Hematopoietic multipotent progenitor cell (in vitro differentiated cells): ENCODE measurements at places on chromosomes 2 and 18. TPM values are rescaled to one million over a fixed set of nuclear protein-coding genes. Genes with fewer than 3 reads are reported as not detected.

IL18R1 gene
- 1.3 TPM for total RNA-seq

FBLN7 gene
- total RNA-seq, result under 0.01 TPM

- no peak for DNase-seq
Observed at GRCh38 chr2:60234274-60234986, 319.0 kb downstream of the BCL11A start.

DNA sequence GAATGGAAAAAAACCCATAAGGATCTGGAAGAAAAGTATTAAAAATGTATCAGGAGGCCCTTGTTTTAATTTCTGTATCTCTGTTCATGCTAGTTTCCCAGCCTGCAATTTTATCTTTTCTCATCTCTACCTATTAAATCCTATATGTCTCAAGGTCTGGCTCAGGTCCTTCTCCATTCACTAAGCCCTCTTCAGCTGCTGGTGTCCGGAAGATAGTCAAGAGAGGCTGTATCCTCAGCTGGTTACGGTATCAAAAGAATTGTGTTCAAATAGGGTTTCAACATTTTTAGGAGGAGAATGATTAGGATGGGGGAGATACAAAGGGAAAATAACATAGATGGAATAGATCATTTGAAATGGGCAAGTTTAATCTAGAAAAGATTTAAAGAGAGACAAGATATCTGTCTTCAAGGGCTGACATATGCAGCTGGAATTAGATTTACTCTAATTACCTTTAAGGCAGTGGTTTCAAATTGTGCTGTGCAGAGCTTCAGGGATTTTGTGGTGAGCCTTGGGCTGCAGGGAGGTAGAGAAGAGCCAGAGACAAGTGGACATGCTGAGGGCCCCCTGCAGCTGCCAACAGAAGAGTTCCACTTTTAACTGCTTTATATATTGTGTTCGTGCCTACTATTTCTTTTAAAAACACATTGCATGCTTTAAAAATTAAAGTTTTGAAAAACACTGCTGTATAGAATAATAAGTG lies 24.1 kb downstream of the GREB1L start:
- DNase-seq, result no peak

- DNase-seq, result no peak
Observed at GRCh38 chr2:75233965-75234364, 34.6 kb upstream of the TACR1 start.
